ENCODE measurements at places on chromosomes 1 and 21.

DNA sequence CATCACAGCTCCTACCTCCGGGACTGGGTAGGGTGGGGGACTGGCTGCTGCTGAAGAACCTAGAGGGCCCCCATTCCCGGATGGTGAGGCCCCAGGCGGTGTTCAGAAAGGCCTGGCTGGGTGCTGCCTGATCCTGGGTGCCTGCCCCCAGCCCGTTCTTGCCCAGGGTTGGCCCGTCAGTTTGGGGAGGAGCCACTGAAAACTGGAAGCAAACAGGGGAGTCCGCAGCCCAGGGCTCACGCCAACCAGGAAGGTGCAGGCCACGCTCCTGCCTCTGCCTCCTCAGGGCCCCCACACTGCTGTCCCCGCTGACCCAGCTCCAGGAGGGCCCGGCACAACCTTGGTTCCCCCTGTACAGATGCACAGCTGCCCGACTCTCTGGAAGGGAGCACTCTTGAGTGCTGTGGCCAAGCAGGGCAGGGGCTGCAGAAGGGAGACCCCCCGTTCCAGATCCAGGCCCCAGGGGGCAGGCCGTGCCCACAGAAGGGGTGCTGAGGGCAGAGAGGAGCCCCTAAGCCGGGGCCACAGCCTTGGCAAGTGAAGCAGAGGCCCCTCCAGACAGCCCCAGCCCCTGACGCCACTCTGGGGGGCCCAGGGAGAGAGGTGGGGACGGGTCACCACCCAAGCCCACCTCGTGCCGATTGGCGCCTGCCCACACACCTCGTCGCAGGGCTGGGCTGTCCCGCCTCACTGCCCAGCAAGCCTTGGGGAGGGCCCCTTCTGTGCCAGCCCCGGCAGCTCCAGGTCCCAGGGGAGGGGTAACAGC, 5.5 kb downstream of the C1QTNF12 start:
- no peak for DNase-seq

- DNase-seq: no peak
Observed at GRCh38 chr1:84957966-84958365, 38.9 kb downstream of the MCOLN2 start.

DNA sequence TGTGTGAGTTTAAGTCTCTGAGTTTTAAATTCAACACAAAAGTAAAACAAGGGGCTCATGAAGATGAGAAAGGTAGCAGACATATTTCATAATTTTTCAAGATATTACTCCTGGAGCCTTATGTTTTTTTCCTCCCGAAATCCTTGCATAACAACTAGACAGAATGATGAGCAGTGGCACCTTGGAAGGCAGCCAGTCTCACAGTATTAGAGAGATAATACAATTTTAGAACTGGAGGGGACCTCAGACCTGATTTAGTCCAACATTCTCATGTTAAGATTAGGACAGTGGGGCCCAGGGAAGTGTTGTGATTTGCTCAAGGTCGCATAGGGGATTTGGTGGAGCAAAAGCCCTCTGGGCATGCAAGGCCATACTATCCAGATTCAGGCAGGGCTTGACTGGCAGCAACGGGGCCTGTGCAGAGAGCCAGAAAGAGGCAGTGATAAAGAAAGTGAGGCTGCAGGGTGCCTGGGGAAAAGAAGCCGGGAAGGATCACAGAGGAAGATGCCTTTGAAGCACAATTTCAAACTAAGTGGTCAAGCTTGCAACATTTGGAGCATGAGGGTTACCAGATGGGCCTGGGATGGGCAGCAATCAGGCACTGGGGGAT, 31.4 kb upstream of the BCL9 start:
- no peak for DNase-seq

GRCh38 chr1:201298396-201299381, 15.4 kb downstream of the PKP1 start:
- no peak for DNase-seq

- no peak for DNase-seq
Observed at GRCh38 chr1:234605983-234606783, 3.8 kb downstream of the IRF2BP2 start.

GRCh38 chr1:228802386-228803220, 67.3 kb downstream of the RHOU start:
- no peak for DNase-seq

DNA sequence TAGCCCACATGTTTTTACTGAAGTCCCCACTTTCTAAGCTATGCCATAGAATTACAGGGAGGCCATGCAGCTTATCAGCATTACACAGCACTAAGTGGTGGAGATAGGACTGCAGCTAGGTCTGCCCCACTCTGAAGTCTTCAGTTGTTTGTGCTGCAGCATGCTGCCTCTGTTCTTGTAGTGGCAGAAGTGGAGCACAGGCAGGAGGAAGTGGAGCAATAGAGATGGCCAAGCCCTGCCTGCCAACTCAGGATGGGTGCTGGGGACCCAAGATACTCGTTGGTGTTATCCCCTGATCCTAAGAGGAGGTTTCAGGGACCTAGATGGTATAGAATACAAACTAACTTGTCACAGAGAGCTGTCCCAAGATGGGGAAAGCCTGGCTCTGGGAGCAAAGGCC, 12.9 kb downstream of the MRPL37 start:
- DNase-seq: no peak

- no peak for DNase-seq
Observed at GRCh38 chr1:111695801-111696200, 43.4 kb downstream of the INKA2 start.

- no peak for DNase-seq
Observed at GRCh38 chr1:30777904-30778153, 20.3 kb upstream of the LAPTM5 start.

- no peak for DNase-seq
Observed at GRCh38 chr21:38965910-38966504, 160.3 kb downstream of the ETS2 start.

DNA sequence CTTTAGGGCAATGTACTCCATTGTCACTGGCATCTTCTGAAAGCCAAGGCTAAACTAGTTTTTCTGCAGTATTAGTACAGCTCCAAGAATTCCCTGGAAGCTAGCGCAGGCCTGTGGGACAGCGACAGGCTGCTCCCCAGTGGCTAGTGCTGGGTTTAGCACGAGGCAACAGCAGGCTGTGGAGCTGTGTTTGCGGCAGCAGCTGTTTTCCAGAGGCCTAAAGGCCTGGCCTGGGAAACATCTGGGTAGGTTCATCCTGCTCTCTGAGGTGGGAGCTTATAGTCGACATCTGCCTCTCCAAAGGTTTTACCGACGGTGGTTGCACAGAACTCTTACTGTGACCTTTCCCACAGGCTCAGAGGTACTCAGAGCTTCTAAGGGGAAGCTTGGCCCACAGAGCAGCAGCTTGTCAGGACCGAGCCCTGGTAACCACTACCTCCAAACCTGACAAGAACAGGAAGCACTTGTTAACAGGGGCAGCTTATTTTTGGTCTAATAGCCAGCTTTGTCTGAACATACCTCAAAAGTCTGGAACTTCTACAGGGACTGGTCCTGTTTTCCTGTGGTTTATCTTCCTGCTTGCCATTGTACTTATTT, 17.2 kb downstream of the CC2D1B start:
- peak; percentile 24 for DNase-seq

DNA sequence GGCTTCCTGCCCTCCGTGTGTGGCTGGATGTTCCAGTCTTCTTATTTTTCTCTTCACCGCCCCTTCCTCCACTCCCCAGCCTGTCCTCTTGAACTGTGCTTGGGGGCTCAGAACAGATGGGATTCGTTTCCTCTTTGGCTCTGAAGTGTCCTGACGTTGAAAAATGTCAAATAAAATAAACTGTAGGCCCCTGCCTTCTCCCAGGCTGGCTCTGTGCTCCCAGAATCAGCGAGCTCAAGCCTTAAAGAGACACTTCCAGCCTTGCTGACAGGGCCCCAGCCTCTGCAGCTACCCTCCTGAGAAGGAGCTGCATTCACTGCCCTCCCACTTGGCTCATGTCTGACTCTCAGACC, 104.2 kb upstream of the IPO9 start:
- DNase-seq: no peak

- no peak for DNase-seq
Observed at GRCh38 chr1:53381790-53382401, 54.0 kb upstream of the LRP8 start.

- no peak for DNase-seq
Observed at GRCh38 chr1:176515310-176515709, 52.3 kb downstream of the PAPPA2 start.

GRCh38 chr1:68470388-68470970, 20.7 kb upstream of the RPE65 start:
- no peak for DNase-seq

GRCh38 chr1:113003751-113004690, 48.0 kb upstream of the SLC16A1 start:
- DNase-seq: no peak

DNA sequence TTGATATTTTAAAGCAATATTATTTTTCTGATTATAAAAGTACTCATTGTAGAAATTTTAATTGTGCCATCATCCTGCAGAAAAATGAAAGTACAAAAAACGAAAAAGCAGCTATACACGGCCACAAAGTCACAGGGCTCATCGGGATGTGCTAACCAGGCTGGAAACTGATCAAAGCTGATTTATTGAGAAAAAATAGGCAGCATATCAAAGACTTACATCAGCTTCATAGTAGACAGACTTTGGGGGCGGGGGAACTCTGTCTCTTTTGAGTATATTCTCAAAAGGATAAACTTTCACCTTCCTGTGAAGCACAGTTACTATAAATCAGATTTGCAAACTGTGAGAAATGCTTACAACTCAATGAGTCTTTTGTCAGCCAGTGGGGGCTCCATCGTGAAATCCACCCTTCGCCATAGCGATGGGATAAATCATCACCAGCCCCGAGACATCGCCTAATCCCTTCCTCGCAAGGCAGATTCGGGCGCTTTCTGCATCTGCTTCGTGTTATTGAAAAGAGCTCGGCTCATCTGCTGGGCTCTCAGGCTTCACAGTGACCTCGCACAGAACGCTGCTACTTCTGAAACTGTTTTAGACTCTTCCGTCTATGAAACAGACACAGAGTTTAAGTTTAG, 69.2 kb upstream of the ERG start:
- no peak for DNase-seq

- DNase-seq: no peak
Observed at GRCh38 chr1:176767714-176768136, 304.8 kb downstream of the PAPPA2 start.

DNA sequence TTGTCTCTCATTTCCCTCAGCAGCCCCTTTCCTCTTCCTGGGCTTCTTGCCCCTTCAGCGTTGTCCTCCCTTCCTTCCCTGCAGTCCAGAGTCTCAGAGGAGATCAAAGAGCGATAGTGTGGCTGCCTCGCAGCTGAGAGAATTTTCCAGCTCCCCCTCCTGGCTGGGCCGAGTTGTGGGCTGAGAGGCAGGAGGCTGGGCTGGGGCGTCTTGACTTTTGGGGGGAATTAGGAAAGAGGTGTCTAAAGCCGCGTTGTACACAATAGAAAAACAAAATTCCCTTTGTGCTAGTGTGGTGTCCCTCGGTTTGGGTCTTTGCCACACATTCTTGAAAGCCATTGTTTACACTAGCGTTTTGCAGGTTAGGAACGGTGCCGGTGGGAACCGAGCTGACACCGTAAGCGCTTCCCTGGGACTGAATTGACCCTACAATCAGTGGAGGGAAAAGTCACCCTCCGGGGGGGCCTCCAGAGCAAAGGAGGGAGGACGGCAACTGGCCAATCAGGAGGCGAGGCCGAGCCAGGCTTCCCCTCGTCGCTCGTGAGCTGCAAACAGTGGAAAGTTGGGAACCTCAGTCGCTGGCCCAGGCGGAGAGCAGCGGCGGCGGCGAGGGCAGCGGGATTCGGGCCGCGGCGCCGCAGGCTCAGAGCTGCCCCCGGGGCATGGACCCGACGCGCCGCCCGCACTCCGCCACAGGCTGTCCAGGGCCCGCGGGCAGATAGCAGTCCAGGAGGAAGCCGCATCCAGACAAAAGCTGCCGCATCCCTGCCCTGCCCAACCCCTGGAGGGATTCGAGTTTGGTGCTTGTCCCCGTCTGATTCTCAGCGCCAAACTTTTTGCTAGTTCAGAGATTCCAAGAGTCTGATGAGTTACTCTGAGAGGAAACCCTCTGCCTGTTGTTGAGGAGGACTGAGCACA, at the start of gene HMCN1:
Gene HMCN1 (plus strand): TSS at position 574 of the 918 bp plus-strand sequence. CDS start 389 bp downstream, outside the sequence.
- peak; percentile 10 for DNase-seq

- DNase-seq: peak; percentile 56
Observed at GRCh38 chr1:226736908-226737818, 1.9 kb downstream of the ITPKB start.

- DNase-seq: no peak
Observed at GRCh38 chr1:201545851-201546492, 7.0 kb downstream of the NAV1 start.

DNA sequence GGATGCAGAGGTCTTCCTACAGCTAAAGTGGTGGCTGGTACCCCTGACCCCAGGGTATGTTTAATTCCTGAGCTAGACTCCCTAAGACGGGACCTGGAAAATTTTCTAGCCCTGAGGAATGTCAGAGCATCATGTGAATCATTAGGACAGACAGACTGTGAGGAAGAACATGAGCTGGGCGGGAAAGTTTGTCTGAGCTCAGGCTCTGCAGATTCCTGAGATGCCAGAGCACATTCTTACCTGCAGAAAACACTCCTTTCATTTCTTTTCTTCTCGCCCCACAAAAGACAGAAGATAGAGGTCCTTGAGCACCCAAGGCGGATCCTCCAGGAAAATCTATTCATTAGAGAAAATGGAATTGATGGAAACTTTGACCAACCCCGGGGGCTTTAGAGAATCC, 6.5 kb downstream of the CAPN2 start:
- DNase-seq: no peak

DNA sequence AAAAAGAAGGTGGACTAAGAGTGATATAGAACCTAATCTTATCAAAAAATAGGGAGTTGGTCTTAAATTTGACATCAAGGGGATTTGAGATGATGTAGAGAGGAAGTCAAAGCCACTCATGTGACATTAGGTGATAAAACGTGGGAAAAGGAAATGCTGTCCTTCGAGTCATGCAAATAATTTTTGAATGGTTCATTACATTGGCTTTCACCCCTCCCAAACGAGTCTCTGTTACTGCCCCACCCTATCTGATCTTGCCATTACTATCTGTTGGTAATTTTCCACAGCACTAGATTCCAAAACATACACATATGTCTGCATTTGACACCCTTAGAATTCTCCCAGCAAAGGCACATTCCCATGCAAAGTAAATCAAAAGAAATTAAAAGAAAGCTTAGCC, 531.1 kb upstream of the ADAMTS5 start:
- DNase-seq: no peak

- DNase-seq: no peak
Observed at GRCh38 chr1:60141276-60141675, 67.7 kb upstream of the C1orf87 start.

GRCh38 chr1:202578001-202578504, 132.2 kb downstream of the SYT2 start:
- no peak for DNase-seq
